Neural crest cell (in vitro differentiated cells): ENCODE measurements at places on chromosomes 13 and 19.

DNA sequence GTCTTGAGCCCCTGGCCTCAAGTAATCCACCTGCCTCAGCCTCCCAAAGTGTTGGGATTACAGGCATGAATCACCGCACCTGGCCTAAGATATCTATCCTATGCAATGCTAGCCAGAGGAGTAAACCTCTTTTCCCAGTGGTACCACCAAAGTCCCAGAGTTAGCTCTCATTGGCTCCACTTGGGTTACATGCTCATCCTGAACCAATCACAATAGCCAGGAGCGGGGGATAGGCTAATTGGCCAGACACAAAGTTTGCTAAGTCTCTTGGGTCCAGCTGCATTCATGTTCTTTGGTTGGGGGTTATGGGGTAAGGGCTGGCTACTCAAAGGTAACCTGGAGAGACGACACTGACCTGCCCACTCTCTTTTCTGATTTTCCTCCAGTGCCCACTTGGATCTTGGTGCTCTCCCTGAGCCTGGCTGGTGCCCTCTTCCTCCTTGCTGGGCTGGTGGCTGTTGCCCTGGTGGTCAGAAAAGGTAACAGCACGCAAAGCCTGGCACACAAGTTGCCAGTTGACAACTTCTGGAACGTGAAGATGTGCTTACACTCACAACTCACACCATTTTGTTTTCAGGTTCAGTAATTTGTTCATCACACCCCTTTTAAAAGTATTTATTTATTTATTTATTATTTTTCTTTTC lies 7.8 kb downstream of the C19orf38 start:
- no peak for DNase-seq

- peak; percentile 18 for DNase-seq
Observed at GRCh38 chr19:17281391-17282304, at the start of gene ANKLE1. Gene ANKLE1, plus strand, starts transcription at chr19:17281901. Its CDS starts 20 bp downstream, at chr19:17281921.

DNA sequence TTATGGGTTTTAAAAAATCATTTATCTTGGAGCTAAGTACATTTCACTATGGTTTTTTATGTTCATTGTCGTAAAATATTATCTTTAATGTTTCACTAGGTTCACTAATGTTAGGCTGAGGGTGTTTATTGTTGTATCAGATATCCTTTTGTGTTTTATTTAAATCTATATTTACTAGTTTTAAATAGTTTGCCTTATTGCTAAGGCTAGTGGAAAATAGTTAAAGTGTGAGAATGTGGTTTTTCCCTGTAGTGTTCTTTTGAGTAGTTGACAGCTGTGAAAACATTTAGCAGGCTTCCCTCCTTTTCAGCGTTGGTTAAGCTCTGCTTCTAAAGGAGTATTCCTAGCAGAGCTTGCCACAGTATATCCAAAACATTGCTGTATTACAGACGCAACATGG lies 139.0 kb downstream of the TM9SF2 start:
- no peak for DNase-seq

- no peak for DNase-seq
Observed at GRCh38 chr13:113949546-113949945, 24.3 kb downstream of the C13orf46 start.

GRCh38 chr19:56995303-56995702 lies 124.5 kb upstream of the USP29 start:
- DNase-seq, result no peak

DNA sequence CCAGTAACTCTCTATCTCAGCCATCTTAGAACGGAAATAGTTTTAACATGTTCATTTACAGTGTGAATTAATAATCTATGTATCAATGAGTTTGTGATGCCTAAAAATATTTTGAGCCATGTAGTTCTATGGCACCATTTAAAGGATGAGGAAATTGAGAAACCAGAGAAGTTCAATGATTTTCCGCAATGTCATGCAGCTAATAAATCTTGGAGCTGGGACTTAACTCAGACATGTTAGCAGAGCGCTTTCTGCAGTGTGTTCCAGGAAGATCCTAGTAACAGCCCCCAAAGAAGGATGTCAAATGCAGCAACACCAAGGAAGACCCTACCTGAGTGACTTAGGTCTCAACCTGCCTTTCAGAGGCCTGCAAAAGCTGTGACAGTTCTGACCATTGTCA lies 99.3 kb upstream of the RAP2A start:
- no peak for DNase-seq

DNA sequence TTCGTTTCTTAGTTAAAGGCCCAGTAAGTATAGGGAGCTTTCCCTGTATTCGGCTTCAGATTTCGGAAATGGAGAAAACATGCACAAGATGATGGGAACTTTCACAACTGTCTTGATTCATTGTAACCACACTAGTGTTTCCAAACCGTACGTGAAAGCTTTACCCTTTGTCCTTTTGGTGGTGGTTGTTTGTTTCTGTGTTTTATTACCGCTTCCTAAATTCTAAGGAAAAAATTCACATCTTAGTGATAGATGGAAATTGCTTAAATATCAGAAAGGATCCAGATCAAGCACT lies 504 bp upstream of the VWA8 start:
- no peak for DNase-seq

DNA sequence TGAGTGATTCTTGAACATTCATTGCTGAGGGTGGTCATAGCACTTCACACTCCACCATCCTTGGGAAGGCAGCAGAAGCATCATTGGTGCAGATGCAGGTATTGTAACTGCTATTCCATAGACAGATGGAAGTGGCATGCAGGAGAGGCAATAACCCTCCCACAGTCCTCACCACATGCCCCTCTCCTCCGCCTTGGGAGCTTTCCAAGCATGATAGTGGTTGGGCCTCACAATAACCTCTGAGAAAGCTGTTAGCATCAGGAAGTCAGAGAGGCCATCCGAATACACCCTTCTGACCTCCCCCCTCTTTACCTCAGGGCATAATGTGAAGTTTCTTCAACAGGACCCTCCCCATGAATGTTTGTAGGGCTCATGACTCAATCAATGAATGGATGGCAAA lies 177.9 kb downstream of the KATNAL1 start:
- DNase-seq, result no peak

GRCh38 chr19:28435551-28436271 lies 777.2 kb downstream of the UQCRFS1 start:
- no peak for DNase-seq

DNA sequence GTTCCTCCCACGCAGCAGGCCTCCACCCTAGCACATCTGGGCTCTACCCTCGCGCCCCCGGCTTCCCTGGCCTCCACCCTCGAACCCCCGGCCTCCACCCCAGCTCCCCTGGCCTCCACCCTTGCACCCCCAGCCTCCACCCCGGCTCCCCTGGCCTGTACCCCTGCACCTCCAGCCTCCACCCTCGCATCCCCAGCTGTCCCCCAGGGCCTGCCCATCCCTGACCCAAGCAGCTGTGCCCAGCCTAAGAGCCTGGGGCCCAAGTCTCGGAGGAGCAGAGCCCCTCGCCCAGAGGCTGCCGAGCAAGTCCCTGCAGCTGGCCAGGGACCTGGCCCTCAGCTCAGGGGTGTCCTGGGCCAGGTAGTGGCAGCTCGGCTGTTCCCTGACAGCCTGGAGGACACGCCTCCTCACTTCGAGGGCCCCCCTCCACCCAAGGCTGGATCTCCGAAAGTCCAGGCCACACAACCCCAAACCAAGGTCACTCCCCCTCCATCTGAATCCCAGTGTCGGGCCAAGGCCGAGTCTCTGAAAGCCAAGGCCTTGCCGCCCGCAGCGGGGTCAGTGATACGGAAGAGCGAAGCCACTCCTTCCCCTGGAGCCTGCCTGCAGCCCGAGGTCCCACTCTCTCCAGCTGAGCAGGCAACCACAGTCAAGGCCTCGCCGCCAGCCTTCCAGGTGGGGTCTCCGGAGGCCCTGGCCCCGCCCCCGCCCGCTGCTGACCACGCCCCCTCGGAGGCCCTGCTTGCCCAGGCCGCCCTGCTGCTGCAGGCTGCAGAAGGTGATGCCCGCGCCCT lies 7.9 kb upstream of the ARHGAP33 start:
- no peak for DNase-seq

DNA sequence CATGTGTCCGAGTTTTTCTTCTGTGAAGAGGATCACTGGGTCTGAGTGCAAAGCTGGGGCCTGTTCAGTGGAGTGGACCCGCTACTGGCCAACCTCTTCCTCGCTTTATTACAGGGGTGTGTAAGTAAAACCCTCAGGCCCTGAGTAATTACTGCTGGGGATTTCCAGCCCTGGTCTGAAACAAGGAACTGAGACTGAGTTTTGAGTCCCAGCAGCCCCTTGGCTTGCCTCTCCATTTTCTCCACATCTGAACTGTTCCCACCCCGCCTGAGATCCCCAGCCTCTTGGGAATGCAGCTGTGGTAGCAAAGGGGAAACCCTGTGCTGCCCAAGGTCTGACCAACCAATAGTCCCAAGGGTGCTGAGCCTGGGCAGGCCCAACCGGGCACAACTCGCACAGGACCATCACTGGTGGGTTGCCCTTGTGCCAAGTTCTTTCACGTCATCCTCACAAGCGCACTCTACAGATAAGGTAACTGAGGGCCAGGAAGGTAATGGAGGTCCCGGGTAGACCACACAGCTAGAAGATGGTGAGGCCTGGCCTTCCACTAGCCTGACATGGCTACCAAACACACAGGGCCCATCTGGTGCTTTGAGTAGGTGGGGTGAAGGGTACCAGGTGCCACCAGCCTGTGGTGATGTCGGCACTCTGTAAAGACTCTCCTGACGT lies 13.7 kb upstream of the SLC35E1 start:
- DNase-seq, result no peak

DNA sequence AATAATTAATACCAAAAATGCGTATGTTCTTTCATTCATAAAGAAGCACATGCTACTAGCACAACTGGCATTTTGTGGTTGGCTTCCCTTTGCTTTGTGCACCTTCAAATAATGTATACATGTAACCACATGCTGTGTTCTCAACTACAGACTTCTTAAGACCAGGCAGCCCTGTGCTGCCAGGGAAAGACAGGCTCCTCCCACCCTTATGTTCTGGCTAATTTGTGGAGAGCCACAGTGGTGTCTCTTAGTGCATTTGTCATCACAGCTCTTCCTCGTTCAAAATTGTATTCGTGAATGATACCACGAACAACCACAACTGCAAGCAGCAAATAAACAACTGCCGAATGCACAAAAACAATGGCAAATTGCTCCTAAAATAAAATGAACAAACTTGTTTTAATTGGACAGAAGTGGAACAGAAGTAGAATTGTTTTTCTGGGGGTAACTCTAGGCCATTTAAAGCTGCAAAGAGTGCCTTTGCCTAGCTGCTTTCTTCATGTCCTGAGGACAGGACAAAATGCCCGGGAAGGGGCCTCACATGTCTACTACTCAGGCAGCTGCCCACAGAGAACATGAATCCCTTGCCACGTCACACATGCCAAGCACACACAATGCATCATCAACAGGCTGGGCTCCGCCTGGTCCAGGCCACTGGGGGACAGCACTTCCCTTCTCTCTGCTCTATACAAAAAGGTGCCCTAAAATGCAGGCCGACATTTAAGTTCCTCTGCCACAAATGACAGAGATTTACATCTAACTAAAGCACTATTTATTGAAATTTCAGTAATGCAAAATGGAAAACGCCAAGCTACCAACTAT lies 21.7 kb downstream of the IRS2 start:
- DNase-seq, result no peak

- no peak for DNase-seq
Observed at GRCh38 chr13:59471106-59471505, 692.6 kb downstream of the DIAPH3 start.

DNA sequence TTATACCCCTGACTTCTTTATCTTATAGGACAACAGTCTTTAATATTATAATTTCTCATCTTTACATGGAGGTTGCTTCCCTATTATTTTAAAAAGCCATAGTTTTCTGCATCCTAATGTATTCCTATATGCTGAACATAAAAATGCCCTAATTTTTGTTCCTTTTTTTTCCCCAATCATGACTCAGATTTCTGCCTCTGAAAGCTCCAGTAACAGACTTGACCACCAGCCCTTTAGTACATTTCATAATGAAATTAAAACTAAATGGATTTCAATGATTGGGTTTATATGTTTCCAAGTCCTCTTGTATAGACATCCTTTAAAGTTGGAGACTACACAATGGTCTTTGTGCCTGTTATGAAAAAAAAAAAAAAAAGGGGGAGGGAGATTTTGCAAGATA lies 712.5 kb downstream of the DIAPH3 start:
- DNase-seq, result no peak

GRCh38 chr13:95113601-95114000 lies 187.7 kb downstream of the ABCC4 start:
- DNase-seq, result no peak

GRCh38 chr19:53183146-53183764 lies 9.9 kb downstream of the ZNF665 start:
- no peak for DNase-seq
